ENCODE measurements at places on chromosomes 16 and 17. TPM values are rescaled to one million over a fixed set of nuclear protein-coding genes. Genes with fewer than 3 reads are reported as not detected.

DNA sequence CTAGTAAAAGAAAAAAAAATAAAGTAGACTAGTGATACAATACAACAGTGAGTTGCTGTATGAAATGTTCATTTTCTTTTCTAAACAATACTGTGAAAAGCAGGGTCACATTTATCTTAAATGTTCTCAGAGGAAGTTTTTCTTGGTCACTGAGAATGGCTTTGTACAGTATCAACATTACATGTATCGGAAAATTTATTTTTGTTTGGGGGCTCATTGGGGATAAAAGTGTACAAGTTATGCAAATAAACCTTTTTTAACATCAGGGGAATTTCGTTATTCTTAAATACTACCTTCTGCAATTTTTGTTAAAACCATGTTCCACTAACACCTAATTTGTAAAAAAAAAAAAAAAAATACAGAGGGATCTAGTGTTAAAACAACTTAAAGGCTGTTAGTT lies 8.7 kb upstream of the ZNF594 start:
- no peak for DNase-seq

GRCh38 chr17:49757151-49757777 lies 6.7 kb downstream of the FAM117A start:
- DNase-seq, result no peak

DNA sequence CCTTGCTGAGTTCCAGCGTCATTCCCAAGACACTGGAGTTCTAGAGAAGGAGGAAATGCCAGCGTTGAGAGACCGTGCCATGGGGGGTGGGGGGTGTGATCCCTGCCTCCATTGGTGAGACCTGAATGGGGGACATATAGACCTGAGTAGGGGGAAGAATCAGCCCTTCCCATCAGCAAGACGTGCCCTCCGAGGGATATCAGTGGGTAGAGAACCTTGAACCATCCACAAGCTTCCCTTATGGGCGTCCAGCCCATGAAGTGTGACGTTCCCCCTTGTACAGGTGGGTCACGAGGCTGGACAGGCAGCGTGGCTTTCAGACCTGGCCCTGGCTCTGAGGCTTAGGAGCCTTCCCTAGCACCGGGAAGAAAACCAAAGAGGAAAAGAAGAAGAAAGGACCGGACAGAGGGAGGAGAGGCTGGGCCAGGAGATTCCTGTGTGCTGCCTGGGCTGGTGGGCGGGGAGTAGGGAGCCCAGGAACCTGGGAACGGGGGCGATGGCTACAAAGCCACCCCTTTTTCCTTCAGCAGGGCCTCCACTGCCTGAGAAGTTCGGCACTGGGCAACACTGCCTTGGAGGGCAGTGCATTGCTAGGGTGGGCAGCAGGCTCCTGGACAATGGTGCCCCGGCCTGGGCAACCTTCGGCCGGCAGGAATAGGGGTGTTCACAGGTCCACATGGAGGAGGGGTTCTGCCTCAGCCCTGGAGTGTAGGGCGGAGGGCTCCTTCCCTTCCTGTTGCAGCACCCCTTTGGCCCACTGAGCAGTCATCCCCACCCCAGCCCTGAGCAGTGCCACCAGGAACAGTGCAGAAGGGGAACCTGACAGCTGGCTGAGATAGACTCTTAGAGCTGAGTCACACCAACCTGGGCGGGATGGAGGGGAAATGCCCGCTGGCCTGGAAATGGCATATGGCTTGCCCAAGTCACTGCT lies 7.2 kb downstream of the RAB11FIP4 start:
- no peak for DNase-seq

- DNase-seq, result no peak
These were observed 1.7 kb downstream of the ACADVL start for GRCh38 chr17:7221278-7222092.

DNA sequence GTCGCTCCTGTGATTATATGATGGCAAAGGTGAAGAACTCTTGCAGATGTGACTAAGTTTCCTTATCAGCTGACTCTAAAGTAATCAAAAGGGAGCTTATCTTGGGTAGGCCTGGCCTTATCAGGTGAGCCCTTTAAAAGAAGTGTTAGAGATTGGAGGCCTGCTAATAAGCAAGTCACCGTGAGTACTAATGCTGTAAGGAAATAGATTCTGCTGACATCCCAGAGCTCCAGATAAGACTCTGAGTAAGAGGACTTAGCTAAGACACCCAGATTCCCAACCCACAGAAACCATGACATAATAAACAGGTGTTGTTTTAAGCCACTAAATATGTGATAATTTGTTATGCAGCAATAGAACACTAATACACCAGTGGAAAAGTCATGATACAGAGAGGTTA lies 99.9 kb upstream of the FAM20A start:
- DNase-seq, result no peak

DNA sequence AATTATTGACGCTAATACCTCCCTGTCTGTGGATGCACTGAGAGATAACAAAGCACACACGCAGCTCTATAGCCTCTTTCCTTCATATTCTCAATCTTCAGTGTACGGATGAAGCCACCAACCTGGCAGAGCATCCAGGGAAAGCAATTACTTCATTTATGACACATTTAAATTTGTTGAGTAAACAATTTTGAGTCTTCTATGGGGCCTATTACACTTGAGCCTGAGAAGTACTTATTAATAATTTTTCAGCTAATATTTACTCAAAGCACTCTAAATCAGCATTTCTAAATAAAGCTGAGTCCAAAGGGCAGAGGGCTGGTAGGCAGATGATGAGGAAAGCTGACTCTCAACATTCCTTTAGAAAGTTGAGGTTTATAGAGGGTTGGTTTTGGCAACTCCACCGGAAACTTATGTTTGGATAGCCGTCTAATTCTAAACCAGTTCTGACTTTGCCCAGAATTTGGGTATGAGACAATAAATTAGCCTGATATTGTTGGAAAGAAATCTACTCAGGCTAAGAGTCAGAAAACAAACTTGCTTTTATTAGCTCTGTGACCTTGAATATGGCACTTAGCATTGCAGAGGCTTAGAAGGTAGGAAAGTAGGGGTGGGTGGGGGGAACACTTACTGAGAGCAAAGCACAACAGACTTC lies 643.5 kb downstream of the CDH11 start:
- DNase-seq, result no peak

DNA sequence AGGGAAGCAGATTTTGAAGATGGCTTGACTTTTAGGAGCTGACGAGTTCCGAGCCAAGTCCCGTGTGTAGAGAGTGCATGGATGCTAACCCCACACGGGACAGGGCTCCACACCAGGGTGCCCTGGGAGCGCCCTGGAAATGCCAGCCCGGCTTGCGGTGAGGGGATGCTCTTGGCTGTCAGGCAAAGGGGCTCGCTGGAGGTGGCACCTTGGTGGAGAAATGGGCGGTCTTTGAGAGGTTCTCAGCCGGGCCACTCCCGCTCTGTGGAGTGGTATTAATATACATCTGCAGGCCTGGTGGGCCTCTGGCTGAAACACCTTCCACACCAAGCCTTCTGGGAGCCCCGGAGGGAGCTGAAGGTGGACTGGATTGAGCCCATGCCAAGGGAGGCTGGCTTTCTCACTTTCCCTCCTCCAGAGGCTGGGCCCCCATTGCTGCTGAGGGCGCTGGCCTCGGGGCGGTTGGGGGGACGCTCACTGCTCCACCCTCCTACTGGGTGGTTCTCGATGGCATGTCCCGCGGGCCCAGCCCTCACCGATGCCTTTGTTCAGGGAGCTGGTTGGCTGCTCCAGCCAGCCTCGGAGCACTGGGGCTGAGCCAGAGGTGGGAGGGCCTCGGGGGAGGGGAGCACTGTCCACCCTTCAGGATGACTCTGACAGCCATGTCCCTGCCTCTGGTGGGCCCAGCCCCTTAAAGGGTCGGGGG lies 210.3 kb downstream of the NTN1 start:
- DNase-seq, result no peak

- no peak for DNase-seq
These were observed 206.8 kb downstream of the CA10 start for GRCh38 chr17:51951741-51952140.

DNA sequence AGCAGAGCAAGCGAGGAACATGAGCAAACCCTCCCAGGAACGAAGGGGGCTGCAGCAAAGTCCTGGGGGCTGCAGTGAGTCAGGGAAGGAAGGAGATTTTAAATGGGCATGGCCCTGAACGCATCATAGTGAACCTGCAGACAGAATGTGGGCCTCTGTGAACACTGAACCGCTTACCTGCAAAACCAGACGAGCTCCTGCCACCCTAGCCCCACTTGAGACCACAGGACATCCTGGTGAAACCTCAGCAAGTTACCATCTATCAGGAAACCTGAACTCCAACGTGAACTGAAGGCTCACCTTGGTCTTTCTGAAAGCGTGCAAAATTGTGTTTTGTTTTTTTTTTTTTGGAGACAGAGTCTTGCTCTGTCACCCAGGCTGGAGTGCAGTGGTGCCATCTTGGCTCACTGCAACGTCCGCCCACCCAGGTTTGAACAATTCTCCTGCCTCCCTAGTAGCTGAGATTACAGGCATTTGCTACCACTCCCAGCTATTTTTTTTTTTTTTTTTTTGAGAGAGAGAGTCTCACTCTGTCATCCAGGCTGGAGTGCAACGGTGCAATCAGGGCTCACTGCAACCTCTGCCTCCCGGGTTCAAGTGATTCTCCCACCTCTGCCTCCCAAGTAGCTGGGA lies 30.8 kb downstream of the FANCA start:
- no peak for DNase-seq

- DNase-seq, result no peak
These were observed 20.2 kb downstream of the CA10 start for GRCh38 chr17:52138350-52138749.

GRCh38 chr16:50213939-50214519 lies 52.3 kb upstream of the ADCY7 start:
- DNase-seq, result peak; percentile 58

The ALOX12 gene
- not detected for total RNA-seq

GRCh38 chr17:73226556-73227172 lies 33.8 kb downstream of the COG1 start:
- DNase-seq, result no peak

- DNase-seq, result no peak
These were observed 380.3 kb downstream of the SEC14L1 start for GRCh38 chr17:77521076-77521475.

The ENPP7 gene
- not detected for total RNA-seq

DNA sequence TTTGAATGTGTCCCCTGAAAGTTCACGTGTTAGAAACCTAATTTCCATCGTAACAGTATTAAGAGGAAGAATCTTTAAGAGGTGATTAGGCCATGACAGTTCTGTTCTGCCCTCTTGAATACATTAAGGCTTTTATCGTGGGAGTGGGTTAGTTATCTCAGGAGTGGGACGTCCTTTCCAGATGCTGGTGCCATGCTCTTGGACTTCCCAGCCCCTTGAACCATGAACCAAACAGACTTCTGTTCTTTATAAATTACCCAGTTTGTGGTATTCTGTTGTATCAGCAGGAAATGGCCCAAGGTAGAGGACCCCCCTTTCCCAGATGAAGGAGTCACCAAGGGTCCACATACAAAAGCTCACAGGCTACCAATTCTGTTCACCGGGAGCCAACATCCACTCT lies 10.1 kb downstream of the GTF3C1 start:
- DNase-seq, result no peak

GRCh38 chr17:35238821-35239220 lies 4.1 kb upstream of the SLFN5 start:
- no peak for DNase-seq

- no peak for DNase-seq
These were observed 14.7 kb downstream of the CYBC1 start for GRCh38 chr17:82435601-82436583.

The BAIAP3 gene
- 1.2 TPM for total RNA-seq

DNA sequence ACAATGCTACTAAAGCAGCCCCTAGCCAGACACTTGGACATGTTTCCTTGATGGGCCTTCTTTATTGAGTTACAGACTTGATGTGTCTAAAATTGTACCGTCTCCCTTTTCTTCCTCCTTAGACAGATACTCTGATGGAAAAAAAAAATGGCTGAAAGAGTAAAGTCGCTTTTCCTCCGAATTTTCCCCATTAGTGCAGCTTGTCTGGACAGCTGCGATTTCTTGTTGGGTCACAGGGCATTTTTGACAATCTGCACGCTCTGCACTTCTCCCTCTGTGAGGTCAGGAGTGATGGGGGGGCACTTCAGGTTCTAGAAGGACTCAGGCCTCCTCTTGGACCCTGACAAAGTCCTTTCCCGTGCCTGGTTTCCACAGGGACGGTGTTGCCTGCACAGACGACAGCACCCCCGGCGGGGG lies 968 bp upstream of the PRKAR1A start:
- DNase-seq, result peak; percentile 63

DNA sequence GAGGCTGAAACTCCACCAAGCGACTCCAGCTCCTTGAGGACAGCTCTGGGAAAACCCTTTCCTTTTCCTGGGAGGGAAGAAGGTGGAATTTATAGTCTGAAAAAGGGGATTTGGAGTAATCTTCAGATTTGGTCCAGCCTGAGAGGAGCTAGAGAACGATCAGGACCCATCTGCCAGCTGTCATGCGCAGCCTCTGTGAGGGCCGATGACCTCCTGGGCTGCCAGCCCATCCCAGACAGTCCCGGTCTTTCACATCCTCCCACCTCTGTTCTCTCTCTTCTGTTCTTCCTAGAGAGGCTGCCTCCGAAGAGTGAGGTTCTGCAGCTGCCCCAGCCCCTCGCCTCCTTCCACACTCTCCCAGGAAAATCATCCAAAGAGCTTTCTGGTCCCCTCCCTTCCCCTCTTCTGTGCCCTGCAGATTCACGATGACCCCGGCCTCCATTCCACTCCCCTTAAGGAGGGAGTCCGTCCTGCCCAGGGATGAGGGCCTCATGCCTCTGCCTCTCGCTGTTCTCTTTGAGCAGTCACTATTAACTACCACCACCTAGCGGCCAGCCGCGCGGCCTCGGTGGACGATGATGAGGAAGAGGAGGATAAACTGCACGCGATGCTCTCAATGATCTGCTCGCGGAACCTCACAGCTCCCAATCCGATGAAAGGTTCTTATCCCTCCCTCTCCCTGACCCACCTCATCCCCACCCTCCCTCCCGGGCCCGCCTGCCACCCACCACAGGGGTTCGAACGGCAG lies 29.6 kb downstream of the SGSM2 start:
- DNase-seq, result peak; percentile 49

The NPIPA7 gene
- total RNA-seq, result 2.8 TPM

The CTRB1 gene
- total RNA-seq, result not detected

The CXCL16 gene
- total RNA-seq, result 10.7 TPM

DNA sequence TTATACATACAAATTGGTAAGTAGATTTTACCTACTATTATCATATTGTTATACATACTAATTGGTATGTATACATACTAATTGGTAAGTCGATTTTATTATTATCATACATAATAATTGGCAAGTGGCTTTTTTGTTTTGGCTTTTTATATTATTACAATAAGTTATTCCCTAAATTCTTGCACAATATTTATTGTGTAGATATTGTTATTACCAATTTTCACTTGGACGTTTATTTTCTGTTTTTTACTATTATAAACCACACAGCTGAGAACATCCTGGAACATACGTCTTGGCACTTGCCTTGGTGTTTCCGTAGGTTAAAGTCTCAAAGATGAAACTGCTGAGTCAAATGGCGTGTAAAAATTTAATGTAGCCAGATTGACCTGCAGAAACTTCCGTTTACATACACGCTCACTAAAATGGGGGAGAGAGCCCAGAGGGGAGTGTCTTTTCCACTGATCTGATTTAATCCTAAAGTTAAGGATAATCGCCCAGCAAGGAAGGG lies 18.9 kb downstream of the GNGT2 start:
- DNase-seq, result no peak

All from SK-MEL-5 (cell line).